Activated CD4-positive, alpha-beta T cell treated with anti-CD3 and anti-CD28 coated beads, Interleukin-2, amount 50 U/mL, for 48 hours (primary cell): ENCODE measurements at places on chromosomes 13 and 19.

GRCh38 chr19:49348305-49349189 lies 13.3 kb downstream of the CD37 start:
- no peak for DNase-seq

GRCh38 chr19:17324357-17325114 lies 10.1 kb downstream of the ANO8 start:
- no peak for DNase-seq

DNA sequence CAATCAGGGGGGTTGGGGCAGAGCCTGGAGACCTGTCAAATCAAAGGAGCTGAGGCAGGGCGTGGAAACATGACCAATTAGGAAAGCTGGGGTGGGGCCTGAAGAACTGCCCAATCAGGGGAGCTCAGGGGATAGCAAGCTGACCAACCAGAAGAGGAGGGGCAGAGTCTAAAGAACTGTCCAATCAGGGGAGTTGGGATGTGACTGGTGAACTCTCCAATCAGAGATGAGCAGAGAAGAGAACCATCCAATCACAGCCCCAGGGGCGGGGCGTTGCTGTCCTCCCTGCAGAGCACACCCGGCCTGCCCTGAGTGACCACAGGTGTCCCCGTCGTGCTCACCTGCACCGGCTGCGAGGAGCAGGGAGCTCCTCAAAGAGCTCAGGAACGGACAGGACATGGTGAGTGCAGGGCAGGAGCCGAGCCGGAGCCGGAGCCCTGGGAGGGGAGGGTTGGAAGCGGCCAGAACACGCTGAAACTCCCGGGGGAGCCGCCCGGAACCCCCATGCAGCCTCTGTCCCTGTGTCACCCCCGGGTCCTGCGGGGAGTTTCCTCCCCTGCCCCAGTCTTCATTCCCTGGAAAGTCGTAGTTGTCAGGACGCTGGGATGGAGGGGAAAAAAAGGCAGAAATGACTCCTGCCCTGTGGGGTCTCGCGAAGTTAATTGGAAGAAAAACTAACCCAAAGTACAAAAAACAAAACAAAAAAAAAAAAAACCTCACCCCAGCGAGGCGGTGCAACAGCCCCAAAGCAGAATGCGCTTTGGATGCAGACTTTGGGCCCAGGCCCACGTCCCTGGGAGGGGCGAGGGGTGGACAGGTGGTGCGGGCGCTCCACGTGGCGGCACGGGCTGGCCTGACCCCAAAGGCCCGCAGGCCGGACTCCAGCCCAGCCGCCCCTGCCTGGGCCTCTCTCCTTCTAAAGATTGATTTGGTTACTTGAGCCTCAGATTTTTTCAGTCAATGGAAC lies at the start of gene ZNF556:
Gene ZNF556, plus strand, starts transcription at position 311 of the 967 bp plus-strand sequence. Its CDS starts 87 bp downstream, at position 398.
- DNase-seq, result peak; percentile 11

- no peak for DNase-seq
Observed at GRCh38 chr19:17842663-17843291, 5.0 kb downstream of the JAK3 start.

DNA sequence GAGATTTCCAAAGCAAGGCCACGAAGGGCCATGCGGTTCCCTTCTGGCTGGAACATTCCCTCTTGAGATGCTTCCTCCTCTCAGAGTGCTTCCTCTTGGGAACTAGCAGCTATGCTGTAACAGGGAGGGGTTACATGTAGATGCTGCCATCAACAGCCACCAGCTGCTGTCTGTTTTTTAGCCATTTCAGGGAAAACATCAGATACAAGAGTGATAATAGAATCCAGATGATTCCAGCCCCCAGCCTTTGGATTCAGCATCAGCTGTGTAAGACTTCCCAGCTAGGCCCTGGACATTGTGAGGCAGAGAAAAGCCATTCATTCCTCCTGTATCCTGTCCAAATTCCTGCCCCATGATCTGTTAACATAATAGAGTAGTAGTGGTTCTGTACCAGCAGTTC lies 8.2 kb upstream of the ZNF177 start:
- DNase-seq, result no peak

GRCh38 chr13:108360139-108360538 lies 90.6 kb downstream of the TNFSF13B start:
- no peak for DNase-seq

- no peak for DNase-seq
Observed at GRCh38 chr19:5005096-5005495, 36.2 kb downstream of the KDM4B start.

DNA sequence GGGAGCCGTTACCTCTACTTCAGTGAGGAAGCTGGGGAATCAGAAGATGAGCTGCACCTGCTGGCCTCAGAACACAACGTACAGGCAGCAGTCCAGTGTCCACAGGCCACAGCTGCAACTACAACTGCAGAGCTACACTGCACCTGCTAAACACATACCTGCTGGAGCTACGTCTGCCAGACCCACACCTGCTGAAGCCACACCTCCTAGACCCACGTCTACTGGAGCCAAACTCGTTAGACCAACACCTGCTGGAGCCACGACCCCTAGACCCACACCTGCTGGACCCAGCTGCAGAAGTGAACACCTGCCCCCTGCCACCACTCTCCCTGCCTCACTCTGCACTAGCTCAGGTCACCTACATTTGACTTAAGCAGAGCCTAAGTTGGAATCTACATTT lies 169.9 kb downstream of the USP12 start:
- DNase-seq, result no peak

GRCh38 chr13:48038761-48039160 lies 1.2 kb downstream of the NUDT15 start:
- DNase-seq, result no peak

- DNase-seq, result no peak
Observed at GRCh38 chr19:15178629-15179308, 22.0 kb downstream of the NOTCH3 start.

- DNase-seq, result no peak
Observed at GRCh38 chr13:113528813-113529180, 38.3 kb upstream of the DCUN1D2 start.
